Activated CD8-positive, alpha-beta T cell treated with anti-CD3 and anti-CD28 coated beads, Interleukin-2, amount 10 ng/mL, durations not matched to agents 7 days and 5 days (primary cell): ENCODE measurements at places on chromosomes 5 and 9.

GRCh38 chr9:80501635-80502034 is 929.9 kb downstream of the TLE4 start:
- no peak for DNase-seq

- no peak for DNase-seq
Measured at GRCh38 chr9:211036-211435, 3.6 kb upstream of the DOCK8 start.

DNA sequence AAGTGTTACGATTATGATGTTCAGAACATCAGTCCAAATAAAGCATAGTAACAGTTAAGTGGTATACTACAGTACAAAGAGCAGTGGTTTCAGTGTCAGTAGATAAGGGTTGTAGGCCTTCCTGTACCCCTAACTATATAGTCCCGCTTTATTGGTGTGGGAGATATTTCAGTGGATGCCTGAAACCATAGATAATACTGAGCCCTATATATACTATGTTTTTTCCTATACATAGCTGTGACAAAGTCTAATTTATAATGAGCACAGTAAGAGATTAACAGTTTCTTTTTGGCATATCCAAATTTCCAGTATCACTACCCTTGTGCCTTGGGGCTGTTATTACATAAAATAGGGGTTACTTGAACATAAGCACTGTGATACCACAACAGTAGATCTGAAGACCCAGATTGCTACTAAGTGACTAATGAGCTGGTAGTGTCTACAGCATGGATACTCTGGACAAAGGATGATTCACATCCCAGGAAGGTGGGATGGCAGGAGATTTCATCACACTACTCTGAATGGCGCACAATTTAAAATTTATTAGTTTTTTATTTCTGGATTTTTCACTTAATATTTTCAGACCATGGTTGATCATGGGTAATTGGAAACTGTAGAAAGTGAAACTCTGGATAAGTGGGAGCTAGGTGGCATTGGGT is 119.3 kb downstream of the RPS23 start:
- DNase-seq: no peak

- DNase-seq: no peak
Measured at GRCh38 chr5:68499987-68500386, 284.4 kb downstream of the PIK3R1 start.

DNA sequence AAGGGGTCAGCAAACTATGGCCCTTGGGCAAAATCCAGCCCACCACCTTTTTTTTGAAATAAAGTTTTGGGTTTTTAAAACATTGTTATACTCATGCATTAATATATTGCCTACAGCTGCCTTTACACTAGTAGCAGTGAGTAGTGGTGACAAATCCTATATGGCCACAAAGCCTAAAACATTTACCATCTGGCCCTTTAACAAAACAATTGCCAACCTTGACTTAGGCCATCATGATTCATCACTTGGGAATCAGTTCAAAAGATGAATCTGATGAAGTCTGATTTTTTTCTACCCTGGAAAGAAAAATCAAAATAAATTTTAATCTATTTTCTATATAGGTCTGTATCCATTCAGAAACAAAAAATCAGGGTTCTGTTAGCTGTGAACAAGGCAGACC is 484.9 kb downstream of the BNC2 start:
- no peak for DNase-seq

GRCh38 chr5:5699062-5699461 is 276.6 kb downstream of the ICE1 start:
- no peak for DNase-seq

DNA sequence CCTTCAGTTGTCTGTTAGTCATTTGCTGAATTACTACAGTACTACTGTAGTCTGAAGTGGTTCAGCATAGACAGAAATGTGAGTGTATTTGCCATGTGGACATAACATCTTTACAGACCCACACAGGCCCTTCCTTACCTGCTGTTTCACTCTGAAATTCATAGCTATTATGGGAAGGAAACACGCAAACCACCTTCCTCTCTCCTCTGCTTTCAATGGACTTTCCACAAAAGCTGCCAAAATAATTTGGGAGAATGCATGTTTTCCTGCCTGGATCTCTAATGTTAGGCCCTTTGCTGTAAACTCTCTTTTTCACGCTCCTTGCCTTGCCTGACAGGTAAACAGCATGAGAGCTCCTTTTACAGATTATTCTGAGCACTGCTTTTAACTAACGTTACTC is 294.0 kb downstream of the GLIS3 start:
- no peak for DNase-seq

DNA sequence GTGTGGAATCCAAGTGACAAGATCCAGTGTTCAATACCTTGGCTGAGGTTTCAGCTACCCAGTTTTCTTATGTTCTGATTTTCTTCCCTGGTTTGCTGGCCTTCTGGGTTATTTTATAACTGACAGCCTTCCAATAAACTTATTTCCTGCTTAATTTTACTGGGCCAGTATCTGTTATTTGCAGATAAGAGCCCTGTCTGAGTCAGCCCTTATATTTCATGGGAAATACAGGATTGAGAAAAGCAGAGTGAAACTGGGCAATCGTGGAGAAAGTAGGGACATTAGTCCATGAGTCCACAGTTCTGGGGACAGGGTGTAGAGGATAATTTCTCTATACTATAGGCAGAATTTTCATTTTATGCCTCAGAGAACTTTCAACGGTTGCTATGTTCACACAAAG is 32.3 kb downstream of the TMEM167A start:
- no peak for DNase-seq

DNA sequence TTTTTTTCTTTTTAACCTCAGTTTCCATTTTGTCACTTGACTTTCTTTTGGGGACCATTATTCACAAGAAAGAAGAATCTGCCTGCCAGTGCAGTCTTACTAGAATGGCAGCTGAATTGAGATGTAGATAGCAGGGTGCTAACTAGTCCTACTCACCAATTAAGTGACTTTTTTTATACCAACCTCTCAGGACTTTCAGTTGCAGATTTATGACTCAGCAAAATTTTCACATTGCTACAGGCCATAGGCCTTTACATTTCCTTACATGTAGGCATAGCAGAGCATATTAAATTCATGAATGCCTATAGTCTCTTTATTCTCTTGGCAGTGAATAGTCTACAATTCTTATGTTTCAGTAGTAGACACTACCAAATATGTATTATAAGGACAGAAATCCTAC is 54.0 kb upstream of the FKTN start:
- no peak for DNase-seq

GRCh38 chr9:33458444-33458843 is 11.1 kb upstream of the AQP3 start:
- peak; percentile 57 for DNase-seq

- no peak for DNase-seq
Measured at GRCh38 chr5:38756068-38756467, 89.7 kb upstream of the OSMR start.

GRCh38 chr9:93139365-93140182 is 5.5 kb upstream of the NINJ1 start:
- DNase-seq: no peak

DNA sequence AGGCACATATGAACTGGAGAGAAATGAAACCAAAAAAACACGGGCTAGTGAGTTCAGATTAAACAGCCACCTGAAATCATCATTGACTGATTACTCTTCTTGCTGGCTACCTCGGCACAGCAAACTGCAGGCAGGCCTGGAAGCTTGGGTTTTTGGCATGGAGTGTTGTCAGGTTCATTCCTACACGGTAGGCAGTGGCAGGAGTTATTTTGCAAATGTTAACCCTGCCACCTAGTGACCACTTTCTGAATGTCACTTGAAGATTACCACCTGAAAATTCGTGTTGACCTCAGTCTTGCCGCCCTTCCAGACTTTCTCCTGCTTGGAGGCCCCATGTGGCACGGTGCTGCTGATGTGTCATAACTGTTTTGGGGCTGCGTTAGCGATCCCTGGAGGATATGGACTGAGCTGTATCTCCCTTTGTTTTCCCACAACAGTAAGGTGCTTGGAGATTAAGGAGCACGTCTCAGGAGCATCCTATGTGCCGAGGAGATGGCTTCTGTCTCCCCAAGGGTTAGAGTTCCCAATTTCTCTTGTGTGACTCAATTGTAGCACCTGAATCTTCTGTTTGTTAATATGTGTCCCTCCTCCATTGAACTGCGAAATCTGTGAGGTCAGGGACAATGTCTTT is 12.7 kb upstream of the CD180 start:
- peak; percentile 82 for DNase-seq

DNA sequence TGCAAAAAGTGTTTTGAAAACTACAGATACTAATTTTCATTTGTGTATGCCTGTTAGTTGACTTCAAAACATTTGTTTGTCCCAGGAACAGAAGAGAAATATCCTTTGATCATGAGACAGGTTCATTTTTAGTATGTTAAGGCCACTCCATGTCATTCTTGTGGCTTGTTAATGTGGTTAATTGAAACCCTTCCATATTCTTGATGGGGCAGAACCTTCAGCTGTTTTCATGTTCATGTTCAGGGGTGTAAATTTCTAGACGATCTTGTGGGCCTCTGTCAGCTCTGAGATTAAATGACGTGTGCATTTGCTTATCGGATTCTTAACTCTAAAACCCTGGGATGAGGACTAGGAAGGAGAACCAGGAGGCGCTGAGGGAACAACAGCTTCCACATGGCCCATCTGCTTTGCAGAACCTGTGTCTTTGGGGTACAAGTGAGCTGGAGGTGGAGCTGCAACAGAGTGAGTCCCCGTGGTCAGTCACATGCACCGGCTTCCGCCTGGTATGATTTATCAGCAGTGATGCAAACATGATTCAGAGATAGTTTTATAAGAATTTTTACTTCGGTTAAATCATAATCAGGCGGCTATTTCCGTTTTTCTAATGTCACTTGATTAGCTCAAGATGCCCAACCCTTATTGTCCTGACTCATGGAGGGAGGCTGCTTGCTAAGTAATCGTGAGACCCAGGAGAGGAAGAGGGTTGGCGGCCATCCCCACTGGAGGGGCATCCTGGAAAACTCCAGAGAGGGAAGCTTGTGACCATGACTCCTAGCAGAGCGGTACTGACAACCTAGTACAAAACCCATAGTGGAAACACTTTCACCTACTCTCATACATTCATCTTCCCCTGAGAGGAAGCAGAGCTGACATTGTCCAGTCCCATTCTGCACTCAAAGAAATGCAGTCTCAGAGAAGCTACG is 138.4 kb downstream of the C9orf152 start:
- no peak for DNase-seq

DNA sequence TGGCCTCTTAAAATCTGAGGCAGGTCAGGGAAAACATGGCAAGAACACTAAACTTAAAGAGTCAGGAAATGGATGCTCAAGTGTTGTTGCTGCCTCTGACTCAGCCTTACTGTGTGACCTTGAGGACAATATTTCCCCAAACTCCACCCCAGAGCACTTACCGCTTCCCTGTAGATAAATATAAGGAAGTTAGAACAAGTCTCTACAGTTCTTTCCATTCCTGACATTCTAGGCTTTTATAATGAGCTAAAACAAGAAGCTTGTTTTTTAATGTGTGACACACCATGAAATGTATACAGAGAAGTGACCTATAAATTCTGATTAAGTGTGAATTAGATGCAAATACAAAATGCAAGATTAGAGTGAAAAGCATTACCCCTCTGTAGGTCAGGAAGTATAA is 129.3 kb downstream of the GRIA1 start:
- no peak for DNase-seq

- no peak for DNase-seq
Measured at GRCh38 chr5:92364986-92365550, 982.0 kb upstream of the ARRDC3 start.

DNA sequence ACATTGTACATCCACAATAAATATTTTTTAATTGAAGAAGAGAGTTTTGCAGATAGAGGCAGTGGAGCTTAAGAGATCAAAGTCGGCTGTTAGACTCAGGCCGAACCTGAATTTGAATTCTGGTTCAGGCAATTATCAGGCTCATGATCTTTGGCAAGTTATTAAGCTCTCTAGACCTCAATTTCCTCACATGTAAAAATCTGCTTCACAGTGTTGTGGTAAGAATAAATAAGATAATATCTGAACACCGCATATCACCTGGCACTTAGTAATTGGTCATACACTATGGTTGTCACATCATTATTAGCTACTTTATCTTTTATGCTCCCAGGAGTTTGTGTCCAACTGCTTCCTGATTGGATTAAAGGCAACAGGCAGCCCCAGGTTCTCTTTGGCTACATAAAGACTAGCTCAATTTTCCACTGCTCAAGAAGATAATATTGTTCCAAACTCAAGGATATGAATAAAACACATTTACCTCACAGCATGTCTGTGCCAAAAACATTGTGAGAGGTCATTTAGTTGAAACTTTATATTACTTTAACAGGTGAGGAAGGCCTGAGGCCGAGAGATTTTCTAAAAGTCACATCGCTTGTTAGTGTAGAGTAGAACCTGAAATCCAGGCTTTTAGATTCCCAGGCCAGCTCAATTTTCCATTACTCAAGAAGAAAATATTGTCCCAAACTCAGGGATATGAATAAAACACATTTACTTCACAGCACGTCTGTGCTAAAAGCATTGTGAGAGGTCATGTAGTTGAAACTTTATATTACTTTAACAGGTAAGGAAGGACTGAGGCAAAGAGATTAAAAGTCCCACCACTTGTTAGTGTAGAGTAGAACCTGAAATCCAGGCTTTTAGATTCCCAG is 289.2 kb upstream of the PTGER4 start:
- DNase-seq: no peak

DNA sequence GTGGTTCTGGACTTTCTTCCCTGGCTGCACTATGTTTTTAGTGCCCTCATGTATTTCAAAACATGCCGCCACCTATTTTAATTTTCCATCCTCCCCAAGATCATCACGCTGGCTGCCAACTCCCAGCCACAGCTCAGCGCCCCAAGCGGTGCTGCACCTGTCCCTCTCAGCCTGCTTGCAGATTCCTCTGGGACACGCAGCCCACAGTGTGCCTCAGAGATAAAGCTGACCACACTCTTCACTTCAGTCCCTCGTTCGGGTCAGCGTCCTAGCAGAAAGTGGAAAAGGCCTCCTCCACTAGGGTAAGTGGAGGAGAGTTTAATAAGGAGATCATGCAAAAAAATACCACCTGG is 56.2 kb upstream of the CKS2 start:
- DNase-seq: no peak

DNA sequence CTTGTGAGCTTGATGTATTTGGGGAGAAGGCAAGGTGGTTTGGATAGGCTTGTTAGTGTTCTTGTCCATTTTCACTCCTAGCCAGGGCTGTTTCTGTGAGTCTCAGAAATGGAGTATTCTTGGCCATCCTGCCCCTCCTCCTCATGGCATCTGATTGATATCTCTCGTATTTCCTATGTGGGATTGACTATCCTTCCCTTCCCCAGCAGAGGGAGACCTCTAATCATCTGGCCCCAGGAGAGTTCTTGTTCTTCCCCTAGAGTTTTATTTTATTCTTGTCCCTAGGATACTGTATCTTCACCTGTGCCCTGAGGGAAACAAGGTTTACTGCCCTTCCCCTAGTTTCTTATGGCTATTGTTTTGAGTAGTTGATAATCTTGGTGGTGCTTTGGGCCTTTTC is 114.4 kb downstream of the VPS13A start:
- DNase-seq: no peak
